Naive B cell (primary cell): ENCODE measurements at places on chromosomes 3 and 15.
A peak's percentile ranks its signal among the peaks of the same experiment; 100 is the strongest.

DNA sequence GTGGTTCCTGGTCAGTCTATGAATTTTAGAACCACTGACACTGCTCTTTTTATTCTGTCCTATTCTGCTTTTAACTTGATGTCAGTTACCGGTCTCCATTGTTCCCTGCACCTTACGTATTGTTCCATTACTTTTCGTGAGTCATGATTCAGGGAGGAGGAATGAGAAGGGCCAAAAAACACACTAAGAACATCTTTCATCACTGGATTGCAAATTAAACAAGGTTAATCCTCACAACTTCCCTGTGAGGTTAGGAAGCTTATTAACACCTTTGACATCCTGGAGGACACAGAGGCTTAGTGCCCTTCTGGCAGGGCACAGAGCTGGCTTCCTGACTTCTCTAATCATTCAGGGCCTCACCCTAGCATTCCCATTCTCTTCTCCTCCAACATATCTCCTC is 227.6 kb upstream of the SATB1 start:
- no peak for DNase-seq

GRCh38 chr3:168080499-168081170 is 15.1 kb downstream of the GOLIM4 start:
- DNase-seq = no peak

- no peak for DNase-seq
These were observed 1433.9 kb upstream of the CADM2 start for GRCh38 chr3:83524901-83525300.

GRCh38 chr3:48997714-48998637 is 7.9 kb downstream of the P4HTM start:
- DNase-seq = no peak

DNA sequence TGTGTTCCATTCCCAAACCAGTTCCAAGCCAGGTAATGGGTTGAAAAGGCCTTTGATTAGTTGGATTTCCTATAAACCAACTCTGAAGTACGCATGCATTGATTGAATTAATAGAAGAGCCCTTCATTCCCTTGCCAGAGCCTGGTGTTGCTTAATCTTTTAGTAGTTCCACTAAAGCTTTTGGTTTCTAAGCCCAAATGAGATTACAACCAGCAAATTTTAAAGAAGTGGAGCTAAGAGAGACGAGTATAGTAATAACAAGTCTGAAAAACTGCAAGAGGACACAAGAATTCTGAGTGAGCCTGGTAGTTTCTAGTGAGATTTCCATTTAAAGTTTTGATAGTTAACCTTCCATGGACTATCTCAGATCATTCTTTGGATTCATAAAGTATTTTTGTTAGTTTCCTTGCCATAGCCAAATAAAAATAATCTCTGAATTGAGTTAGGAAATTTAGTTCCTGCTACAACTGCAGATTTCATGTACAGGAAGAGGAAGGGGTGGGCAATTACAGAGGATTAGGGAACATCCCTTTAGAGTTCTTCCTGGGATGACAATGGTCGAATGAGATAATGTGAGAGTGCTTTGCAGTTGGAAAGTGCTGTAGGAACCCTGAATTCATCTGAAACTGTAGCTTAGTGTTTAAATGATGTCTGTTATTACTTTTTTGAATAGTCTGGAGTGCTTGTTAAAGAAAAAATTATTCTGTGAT is 136.8 kb downstream of the FNDC3B start:
- DNase-seq = no peak

DNA sequence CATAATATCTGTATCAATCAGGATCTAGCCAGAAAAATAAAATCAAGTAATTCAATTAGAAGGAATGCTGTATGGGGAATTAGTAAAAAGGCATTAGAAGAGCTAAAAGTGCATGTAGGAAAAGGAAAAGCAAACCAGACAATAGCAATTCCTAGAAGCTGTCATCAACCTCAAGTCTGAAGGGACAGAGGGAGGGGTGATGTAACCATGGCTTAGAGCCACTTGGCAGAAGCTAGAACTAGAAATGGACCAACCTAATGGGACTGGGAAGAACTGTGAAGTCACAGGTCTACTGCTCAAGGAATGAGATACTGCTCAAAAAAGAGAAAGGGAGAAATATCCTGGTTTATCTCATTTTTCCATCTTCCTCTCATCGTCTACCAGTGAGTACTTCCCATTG is 590.7 kb upstream of the SGO1 start:
- no peak for DNase-seq

DNA sequence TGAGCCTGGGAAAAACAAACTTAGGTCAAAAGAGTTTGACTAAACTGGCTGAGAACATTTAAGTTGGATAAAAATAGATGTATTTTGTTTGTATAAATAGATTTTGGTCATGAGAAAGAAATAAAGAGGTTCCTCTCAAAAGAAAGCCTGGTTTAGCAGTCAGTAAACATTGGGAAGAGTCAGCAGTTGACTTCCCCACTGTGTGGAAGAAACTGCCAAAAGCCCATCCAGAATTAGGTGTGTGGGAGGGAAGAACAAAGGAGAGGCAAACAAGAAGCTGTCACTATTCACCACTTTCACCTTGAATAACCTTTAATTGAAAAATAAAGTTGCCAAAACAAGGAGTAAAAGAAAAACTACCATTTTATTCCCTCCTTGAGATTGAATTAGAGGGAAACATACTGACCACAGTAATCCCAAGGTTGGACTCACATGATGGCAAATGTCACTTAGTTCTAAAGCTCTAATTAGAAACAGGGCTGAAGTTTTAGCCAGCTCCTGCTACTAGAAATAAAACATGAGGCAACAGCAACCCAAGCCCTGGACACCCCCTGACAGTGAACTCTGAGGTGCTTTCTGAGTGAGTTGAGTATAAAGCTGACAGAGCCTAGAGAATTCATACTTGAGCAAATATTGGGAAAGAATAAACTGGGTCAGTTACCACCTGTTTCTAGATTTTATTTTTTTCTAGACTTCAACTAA is 139.3 kb downstream of the SERPINI1 start:
- DNase-seq = no peak

DNA sequence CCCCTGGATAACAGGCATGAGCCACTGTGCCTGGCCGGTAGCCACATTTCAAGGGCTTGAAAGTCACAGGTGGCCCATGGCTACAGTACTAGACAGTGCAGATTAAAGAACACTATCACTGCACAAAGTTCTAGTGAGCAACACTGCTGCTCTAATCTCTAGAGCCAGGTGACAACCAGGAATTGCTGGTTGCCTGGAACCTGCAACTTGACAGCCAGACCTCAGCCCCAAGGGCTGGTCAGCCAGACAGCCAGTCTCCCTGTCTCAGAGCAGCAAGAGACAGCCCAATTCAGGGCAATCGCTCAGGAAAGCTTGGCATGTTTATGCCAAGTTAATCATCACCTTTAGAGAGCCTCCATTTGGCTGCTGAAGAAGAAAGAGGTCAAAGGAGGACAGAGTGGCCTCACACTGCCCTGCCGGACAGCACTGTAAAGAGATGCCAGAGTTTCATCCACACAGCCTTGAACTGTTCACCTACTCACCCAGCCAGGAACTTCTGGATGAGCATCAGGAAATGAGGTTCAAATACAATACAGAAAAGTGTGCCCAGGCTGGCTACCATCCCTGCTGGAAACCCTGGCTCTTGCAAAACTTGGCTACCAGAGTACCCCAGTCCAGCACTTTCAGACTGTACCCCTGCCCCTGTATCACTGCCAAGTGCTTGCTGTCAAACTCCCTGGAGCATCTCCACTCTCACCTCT is 6.0 kb downstream of the CCDC12 start:
- no peak for DNase-seq

DNA sequence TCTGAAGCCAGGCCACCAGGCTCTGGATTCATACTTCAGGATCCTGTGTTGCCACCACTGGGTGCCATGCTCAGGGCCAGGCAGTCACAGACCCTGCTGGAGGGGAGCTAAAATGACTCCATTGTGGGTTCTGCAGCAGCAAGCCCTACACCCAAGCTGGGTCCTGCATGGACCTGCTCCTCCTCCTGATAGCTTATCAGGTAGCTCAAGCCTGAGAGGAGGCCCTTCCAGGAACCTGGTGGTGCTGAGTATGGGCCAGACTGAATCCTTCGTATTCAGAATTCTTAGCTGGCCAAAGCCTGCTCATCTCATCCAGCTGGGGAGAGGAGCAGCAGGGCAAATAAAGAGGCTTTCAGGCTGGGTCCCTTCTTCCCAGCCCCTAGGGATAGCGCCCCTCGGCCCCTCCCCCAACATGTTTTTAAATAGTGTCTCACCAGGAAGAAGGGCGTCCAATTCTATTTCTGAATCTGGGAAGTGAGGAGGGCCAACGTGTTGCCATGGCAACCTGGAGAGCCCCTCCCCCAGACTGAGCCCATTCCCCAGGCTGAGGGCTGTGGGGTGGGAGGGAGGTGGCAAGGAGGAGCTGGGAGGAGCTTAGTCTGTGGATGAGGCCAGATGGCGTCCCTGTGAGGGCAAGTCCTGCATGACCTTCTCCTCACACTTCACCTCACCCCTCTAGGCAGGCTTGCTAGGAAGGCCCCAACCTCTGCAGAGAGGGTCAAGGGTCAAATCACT is 11.0 kb upstream of the CAMKV start:
- no peak for DNase-seq

DNA sequence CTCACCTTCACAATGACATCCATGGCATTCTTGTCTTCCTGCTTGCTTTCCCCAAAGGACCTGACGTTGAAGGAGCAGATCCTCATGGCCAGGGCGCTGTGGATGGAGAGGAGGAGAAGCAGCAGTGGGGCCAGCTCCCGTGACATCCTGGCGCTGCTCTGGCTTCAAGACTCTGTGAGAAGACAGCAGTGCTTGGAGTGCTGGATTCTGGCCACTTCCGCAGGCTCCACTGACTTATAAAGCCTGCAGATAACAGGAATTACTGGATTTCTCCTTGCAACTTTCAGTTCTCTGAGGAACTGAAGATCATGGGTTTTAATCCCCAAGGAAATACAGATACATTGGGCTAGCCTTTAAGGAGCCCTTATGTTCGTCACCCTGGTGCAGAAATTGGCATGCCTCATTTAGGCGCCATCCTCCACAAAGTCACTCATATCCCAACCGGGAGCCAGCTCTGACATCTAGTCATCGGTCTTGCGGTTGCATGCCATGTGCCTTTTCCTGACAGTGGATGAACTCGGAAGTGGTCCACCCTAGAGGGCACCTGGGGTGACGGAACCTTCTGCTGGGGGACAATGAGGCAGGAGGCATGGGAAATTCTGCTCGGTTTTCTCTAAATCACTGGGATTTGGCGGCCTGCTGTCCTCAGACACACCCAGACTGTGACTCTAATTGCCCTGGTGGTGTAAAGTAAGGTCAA is at the start of gene DNASE1L3:
DNASE1L3 (minus strand) TSS at position 212 of the 700 bp plus-strand sequence; CDS start at position 146, 66 bp downstream.
- no peak for DNase-seq

DNA sequence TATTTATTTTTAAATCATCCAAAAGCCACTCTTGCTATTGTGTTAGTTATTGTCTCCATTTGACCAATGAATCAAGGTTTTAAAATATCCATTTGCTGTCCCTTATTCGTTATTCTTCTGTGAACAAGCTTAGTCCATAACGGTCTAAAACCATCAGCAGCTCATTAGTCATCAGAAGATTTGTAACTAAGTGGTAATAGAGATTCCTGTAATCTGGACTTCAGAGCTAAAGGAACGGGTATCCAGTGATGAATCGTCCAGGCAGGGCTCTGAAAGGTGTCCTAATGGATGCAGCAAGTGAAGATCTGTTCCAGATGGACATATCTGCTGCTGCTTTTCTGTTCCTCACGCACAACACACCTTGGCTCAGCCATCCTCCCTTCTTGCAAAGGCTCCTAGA is 362.7 kb upstream of the CFAP20DC start:
- no peak for DNase-seq

DNA sequence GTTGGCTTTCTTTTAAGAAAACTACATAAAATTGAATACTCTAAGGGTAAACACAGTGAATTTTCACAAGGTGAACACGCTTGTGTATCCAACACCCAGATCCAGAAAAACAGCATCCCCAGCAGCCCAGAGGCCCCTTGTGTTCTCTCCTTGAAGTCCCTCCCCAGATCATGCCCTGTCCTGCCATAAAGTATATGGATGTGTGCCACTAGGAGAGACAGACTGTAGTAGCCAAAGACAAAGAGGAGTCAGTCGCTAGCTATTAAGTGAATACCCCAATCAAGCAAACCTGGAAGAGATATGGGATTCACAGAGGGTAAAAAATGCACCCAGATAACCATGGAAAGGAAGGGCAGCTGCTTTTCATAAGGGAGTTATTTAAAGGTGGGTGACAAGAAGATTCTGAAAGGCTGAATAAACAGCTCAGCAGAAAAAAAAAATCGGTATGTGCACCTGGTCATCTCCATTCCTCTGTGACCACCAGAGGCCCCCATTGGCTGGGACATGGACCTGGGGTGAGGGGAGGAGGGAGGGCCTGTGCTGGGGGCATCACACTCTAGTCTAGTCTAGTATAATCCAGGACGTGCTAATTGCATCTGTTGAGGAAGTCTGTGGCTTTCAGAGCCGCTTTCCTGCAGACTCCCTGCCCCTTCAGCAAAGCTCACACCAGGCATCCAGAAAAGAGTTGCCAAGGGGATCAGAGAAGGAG is 167.3 kb upstream of the NDN start:
- DNase-seq = no peak

GRCh38 chr3:126903521-126903920 is 79.4 kb upstream of the PLXNA1 start:
- no peak for DNase-seq

GRCh38 chr3:174957081-174957480 is 97.9 kb downstream of the NAALADL2 start:
- DNase-seq = no peak

- DNase-seq = no peak
These were observed 61.1 kb downstream of the DIPK2A start for GRCh38 chr3:144032531-144033239.

DNA sequence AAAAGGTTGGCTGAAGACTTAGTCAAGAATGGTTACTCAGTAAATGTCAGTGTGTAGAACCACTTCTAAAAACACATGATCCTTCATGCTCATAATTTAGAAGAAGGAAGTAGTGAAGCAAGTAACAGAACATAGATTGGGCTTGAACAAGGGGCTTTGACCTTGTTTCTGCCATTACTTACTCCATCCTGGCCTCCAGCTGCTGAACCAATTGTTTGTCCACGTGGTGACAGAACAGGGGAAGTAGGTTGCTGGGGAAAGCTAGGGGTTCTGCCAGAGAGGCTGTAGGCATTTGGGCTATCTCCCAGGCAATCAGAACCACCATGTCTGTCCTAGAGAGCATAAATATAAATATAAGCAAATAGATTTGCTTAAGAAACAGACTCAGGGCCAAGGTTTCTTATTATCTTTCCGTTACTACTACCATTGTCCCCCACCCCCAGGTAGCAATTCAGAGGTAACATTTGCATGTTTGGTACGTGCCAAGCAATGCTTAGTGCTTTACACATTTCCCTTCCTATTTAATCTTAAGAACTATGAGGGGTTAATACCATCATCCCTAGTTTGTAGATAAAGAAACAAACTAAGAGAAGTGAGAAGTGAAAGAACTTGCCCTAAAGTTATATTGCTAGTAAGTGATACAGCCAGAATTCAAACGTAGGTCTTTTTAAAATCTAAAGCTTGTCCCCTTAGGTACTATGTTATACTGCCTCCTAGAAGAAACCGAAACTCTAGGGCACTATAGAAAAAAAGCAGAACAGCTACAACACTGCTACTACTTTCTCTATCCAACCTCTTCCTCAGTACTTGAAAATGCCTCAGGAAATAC is 3.0 kb upstream of the SPG11 start:
- DNase-seq = peak; percentile 49
